ENCODE measurements at places on chromosomes 2 and 18.

DNA sequence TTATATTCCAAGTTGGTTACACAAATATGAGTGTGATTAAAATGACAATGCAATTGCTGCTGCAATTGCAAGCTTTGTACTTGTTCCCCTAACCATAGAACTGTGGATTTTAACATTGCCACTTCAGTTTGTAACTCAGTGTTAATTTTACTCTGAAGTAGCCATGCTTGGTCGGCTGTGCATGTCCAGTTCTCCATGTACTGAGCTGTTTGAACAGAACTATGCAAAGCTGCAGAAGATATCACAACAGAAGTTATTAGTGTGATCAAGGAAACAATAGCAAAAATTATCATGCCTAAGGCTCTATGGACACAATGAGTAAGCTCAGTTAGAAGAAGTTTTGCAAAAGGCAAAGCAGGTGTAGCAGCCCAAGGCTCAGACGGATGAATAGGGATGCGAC, 45.3 kb downstream of the CXCR4 start:
- DNase-seq = no peak

GRCh38 chr2:237051861-237052260, 33.8 kb upstream of the COPS8 start:
- no peak for DNase-seq

DNA sequence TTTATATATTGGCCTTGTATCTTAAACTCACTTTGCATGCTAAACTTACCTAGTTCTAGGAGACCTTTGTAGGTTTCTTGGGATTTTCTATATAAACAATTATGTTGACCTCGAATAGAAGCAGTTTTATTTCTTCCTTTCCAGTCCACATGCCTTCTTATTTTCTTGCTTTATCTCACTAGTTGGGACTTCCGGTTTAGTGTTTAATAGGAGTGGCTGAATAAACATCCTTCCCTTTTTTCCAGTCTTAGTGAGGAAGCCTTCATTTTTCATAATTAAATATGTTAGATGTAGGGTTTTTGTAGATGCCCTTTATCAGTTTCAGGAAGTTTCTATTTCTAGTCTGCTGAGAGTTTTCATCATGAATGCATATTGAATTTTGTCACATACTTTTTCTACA, 347.3 kb upstream of the HNRNPA3 start:
- no peak for DNase-seq

GRCh38 chr2:191866675-191867506, 20.0 kb upstream of the CAVIN2 start:
- DNase-seq = no peak

DNA sequence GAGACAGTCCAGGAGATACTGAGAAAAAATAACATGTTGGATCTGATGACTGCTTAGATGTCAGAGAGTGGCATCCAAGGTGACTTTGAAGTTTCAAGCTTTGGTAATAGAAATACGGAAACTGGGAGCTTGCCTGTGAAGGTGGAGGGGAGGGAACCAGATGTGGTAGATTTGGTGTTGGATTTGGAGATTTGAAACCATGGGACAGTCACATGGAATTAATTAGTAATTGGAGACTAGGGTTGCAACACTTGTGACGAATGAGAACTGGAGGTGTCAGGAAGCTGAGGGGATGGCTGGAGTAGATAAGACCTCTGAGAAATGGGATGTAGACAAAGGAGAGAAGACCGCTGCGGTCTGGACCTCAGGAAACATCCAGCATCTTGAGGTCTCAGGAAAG, 46.7 kb downstream of the RPL37A start:
- no peak for DNase-seq

All from NCI-H446 (cell line).